ENCODE measurements at places on chromosomes 2 and 18.

DNA sequence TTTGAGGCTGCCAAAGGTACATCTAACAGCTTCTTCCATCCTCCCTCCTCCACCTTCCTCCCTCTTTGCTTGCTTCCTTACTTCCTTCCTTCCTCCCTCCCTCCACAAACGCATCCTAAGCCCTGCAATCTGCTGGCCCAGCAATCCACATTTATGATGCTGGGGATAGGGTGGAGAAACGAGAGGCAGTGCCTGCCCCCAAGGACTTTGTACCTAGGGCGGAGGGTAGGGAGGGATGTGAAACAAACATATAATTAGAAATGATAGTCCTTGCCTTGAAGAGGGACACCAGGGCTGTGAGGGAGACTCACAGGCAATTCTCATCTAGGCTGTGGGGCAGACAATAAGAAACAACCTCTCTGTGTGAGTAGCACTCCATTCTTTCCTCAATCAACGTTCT, 188.3 kb downstream of the ANKRD30B start:
- DNase-seq, result no peak

DNA sequence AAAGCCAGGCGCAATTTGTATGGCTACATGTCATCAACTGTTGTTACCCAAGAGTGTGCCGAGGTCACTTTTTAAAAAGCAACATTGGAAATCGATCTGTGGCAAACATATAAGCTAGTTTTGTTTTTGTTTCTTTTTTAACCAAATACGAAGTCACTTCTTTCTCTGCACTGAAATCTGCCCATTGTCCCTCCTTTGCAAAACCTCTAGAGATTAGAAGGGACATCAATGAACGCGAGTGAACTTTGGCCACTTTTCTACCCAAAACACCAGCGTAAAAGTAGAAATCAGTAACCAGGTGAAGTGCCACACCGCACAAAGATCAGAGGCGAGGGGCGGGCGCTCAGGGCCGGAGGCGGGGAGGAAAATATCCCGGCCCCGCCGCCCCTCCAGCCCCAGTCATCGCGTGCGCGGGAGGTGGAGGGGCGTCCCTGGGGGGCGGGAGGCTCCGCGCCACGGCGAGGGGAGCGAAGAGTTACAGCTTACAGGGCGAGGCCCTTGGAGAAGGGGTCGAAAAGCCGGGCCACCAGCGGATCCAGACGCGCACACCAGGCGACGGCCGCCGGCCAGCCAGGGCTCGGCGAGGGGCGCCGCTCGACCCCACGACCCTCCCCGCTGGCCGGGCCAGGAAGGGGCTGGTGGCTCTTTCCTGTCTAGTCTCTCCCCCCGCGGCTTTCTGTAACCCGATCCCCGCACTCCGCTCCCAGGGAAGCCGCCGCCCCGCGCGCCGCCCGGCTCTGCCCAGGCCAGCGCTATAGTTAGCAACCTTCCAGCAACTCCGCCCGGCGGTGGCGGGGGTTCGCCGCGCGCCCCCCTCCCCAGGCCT, 993 bp downstream of the RBMS1 start:
- no peak for DNase-seq

GRCh38 chr2:163213661-163214081, 375.1 kb upstream of the KCNH7 start:
- no peak for DNase-seq

- no peak for DNase-seq
These were observed 214.5 kb downstream of the EN1 start for GRCh38 chr2:118632921-118633320.

GRCh38 chr2:33069894-33070651, 123.3 kb downstream of the LTBP1 start:
- no peak for DNase-seq

All from stimulated activated CD8-positive, alpha-beta memory T cell treated with anti-CD3 and anti-CD28 coated beads, Interleukin-2, amount 100 ng/mL, for 1 hour (primary cell).